ENCODE measurements at places on chromosomes 13 and 19.

DNA sequence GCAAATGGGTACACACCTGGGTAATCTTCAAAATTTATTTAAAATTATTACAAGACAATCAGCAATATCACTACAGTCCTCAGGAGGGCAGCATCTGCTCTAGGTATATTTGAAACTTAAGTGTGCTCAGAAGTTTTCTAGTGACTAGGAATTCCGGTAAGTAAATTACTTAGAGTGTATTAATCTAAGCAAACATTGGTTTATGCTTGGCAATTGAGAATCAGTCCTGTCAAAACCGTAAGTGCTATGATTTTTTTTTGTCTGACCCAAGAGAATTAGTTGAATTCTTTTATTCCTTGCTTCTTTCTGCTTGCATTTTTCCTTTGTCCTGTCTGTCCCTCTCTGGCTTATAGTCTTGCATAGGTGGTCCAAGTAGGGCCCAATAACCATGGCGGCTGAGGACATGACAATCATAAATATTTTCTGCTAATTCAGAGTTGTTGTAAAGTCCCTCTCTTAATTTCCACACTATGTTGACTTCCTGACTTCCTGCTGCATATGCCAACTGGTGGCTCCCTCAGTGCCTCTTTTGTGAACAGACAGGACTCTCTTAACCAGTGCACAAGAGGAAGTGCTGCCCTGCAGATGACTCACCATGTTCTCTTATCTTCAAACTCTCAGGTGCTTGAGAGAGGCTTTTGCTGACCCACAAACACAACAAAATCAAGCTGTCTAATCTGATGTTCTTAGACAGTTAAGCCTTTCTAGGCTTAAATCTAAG, 82.2 kb downstream of the SLAIN1 start:
- peak; percentile 10 for DNase-seq

DNA sequence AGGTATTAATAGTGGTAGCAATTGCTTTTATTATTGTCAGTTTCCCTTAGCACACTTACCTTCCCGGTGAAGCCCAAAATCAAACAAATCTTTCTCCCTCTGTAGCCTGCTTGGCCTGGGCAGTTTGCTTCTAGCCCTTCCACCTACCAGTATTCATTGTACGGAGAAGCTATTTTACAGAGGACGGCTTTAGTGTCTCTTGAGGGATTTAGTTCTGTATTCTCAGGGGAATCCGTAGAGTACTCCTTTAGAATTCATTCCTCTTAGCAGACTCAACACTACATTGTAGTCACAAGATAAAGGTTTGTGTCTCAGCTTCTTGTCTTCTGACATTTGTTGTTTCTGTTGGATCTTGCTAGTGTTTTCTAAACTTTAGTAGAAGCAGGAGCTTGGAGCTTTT, 24.1 kb upstream of the WTIP start:
- no peak for DNase-seq

- peak; percentile 89 for DNase-seq
These were observed at the start of gene KMT2B for GRCh38 chr19:35717665-35718344. Gene KMT2B (plus strand): TSS chr19:35718003. CDS start chr19:35718019, 16 bp downstream.

DNA sequence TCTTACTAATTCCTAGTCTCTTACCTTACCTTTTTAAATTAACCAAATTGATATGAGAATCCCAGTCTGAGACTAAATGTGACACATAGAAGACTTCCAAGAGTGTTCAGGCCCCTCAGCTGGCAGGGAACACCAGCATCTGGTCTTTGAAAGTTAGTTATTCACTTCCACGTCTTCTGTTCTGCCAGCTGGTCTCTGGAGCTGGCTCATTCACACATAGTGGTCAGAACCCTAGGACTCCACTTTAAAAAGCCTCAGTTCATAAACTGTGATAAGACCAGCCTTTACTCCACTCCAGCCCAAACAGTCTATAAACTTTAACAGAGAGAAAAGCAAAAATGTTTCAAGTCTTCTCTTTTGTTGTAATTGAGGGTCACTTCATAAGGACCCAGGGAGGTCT, 263.0 kb downstream of the DCT start:
- no peak for DNase-seq

DNA sequence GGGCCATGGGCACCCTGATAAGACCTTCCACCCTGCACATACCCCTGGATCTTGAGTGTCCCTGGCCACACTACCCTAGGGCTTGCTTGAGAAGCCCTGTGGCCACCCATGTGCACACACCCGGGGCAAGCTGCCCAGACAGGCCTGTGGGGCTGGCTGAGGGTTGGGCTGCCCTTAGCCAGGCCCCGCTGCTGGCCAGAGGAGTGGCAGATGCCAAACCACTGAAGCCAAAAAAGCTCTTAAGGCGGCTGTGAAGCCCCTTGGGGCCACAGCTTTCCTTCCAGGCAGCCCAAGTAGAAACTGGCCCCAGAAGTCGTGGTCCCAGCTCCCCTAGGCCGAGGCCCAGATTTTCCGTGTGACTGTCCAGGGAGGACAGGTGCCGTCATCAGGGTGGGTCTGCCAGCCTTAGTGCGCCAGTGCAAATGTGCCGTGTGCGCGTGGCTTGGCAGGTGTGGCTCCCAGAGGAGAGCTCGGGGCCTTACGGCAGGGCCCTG, 14.8 kb downstream of the CEBPG start:
- no peak for DNase-seq

- DNase-seq = no peak
These were observed 121.7 kb upstream of the EDNRB start for GRCh38 chr13:78040205-78040830.

DNA sequence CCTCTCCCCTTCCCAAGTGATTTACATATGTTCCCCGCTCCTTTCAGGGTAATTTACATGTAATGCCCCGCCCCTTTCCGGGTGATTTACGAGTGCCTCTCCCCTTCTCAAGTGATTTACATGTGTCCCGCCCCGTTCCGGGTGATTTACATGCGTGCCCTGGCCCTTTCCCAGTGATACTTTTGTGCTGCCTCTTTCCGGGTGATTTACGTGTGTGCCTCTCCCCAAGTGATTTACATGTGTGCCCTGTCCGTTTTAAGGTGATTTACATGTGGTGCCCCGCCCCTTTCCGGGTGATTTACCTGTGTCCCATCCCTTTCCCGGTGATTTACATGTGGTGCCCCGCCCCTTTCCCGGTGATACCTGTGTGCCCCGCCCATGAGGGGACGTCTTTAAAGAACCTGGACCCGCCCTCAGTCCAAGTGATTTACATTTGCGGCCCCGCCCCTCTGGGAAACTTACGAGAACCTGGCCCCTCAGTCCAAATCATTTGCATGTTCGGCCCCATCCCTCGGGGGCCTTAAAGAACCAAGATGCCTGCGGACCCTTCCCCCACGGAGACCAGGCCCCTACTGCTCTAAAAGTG, 559 bp upstream of the LENG9 start:
- DNase-seq = no peak

DNA sequence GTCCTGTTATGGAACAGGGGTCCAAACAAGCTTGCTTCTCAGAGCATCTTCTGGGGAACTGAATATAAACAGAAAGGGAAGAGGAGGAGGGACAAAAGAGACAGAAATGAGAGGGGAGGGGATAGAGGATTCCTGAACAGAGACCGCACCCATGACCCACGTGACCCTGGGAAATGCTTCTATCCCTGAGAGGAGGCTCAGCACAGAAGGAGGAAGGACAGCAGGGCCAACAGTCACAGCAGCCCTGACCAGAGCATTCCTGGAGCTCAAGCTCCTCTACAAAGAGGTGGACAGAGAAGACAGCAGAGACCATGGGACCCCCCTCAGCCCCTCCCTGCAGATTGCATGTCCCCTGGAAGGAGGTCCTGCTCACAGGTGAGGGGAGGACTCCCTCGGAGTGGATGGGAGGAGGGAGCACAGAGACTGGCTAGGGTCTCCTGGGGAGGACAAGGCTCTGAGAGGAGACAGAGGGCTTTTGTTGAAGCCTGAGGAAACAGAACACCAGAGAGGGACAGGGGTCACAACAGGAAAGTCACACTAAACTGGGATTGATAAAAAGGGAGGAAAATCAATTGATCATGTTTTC, at the start of gene CEACAM6:
Gene CEACAM6 (plus strand): TSS at position 203 of the 586 bp plus-strand sequence. CDS start 109 bp downstream, at position 312.
- DNase-seq = no peak

GRCh38 chr19:17429641-17430113, 9.8 kb downstream of the MVB12A start:
- DNase-seq = no peak

DNA sequence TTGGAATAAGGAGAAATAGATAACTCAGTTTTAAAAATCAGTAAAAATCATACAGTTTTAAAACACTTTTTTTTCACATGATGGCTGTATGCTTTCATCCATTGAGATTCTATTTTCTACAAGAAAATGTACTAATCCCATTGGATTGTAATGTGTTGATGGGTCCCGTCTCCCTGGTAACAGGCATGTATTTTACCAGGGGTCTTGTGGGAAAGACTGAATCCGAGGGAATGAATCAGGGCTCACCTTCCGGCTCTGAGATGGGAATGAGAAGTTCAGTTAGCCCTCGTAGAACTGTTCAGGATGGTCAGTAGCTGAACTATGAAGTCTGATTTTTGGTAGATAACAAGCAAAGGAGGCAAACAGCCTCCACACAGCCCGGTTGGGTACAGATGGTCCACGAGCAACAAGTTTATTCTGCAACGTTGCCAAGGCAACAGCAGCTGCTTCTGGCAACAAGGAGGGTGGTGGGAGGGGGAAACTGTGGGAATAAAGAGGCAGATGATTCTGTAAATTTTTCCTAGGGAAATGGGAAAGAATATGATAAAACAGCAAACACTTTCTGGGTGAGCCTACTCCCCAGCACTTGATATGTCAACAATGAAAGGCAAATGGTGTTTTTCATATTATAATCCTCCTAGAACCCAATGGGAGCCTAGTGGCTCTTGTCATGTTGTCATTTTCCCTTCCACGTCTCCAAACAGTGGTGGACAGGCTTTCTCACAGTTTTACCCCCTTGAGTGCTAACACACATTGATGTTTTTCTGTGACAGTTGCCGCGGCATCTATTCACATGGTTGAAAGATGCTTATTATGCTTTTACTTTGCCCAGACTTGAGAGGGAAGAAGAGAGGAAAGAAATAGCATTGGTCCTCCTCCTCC, 12.4 kb upstream of the SIAH3 start:
- no peak for DNase-seq
